ENCODE measurements at places on chromosomes 13 and 19.
A peak's percentile ranks its signal among the peaks of the same experiment; 100 is the strongest.

DNA sequence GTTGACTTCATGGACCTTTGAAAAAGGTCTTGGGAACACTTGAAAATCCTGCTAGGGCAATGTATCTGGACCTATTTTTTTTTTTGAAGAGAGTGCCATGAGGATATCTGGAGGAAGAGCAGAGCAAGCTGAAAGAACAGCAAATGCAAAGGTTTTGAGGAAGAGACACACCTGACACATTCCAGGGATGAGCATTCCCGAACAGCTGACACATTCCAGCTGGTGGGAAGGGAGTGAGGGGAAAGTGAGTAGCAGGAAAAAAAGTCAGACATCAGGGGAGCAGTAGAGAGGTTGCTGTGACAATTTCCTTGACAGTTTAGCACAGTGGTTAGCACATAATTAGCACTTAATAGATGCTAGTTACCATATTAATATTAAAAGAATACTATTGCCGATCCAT, 14.7 kb downstream of the DGKH start:
- DNase-seq, result no peak

- DNase-seq, result no peak
Measured at GRCh38 chr13:40440990-40441820, 225.2 kb downstream of the FOXO1 start.

- no peak for DNase-seq
Measured at GRCh38 chr19:4115818-4116385, 8.0 kb downstream of the MAP2K2 start.

DNA sequence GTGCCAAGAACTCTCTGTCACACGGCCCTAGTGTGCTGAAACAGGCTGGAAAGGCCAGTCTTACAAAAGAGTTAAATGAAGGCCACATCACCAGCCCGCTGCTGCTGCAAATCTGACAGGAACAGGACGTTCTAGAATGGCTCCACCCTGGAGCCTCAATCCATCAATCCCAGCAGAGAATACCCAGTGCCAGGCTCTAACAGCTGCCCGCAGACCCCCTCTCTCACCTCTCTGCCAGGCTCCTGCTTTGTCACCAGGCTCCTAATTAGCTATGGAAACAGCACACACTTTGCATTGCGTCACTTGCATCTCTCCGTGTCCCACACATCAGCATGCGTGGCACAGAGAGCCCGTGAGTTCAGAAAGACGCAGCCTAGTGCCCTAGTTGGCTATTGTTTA, 314.1 kb downstream of the FOXO1 start:
- DNase-seq, result no peak

- DNase-seq, result peak; percentile 100
Measured at GRCh38 chr19:13846557-13847406, 30.2 kb upstream of the NANOS3 start.

DNA sequence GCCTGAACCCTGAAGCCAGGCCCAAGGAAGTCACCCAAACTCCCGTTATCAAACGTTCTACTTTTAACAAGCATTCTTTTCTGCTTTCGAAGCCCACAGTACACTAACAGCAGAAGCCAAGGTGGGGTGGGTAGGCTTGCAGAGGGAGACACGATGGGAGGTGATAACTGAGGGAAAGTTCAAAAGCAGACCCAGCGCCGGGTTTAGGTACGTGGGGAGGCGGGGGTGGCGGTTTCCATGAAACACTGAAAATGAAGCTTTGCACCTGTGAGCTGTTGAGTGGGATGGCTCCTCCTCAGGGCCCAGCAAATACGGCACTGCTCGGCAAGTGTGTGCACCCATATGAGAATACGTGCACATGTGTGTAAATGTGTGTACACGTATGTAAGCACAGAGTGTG, 49.8 kb downstream of the KLF2 start:
- DNase-seq, result no peak

GRCh38 chr13:30845297-30846214, 60.5 kb upstream of the MEDAG start:
- DNase-seq, result no peak

DNA sequence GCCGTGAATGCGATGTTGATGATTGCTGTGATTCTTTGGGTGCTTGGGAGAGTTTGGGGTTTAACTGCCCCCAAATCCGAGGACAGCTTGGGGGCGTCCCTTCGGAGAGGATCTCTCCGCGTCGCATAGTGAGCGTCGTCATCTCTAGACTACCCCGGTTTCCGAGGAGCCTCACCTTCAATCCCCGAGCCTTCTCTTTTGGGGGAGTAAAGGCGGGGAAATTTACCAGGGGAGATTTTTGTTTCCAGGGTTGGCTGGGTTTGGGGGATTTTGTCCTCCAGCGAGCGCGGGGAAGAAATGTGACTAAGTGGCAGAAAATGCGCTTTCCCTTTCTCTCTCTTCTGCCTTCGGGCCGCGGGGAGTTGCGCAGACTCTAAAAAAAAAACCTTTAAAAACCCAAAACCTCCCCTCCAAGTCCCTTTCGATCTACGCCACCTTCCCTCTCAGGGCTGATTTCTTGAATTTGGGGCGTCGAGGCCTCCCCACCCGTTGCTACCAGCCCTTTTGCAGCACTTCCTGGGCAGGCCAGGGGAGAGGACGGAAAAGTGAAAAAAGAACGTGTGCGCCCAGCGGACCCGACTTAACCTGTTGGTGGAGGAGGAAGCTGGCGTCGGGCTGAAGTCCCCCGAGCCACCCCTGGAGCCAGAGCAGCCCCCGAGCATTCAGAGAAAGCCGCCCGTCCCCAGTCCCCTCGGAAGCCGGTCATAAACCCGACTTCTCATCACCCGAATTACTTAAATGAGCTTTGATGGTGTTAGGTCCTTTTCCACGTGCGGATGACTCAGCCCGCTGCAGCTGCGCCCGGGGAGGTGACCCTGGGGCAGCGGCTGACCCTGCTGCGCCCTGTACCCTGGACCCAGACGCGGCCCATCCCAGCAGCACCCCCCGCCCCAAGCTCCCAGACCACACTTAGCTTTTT, 17.7 kb downstream of the NFIX start:
- DNase-seq, result peak; percentile 48
